ENCODE measurements at places on chromosomes 12 and 14.

- no peak for DNase-seq
Measured at GRCh38 chr12:63098851-63099250, 52.1 kb downstream of the AVPR1A start.

GRCh38 chr12:116480210-116480810 lies 78.9 kb upstream of the MAP1LC3B2 start:
- DNase-seq, result no peak

- peak; percentile 36 for DNase-seq
Measured at GRCh38 chr12:120110550-120111501, 5.7 kb downstream of the RAB35 start.

DNA sequence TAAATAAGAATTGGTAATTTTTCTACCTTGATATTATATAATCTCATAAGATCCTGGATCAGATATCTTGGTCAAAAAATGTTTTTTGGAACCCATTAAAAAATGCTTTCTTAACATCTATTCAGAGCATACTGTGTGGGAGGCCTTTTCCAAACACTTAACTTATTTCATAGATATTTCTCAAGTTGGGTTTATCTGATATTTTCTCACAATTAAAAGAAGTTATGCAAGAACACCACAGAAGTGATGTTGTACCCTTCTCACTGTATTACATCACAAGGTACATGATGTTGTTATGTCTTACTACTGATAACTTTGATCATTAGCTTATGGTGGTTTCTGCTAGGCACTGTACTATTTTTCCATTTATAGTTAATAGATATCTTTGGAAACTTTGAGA lies 23.4 kb upstream of the PRPF39 start:
- no peak for DNase-seq

DNA sequence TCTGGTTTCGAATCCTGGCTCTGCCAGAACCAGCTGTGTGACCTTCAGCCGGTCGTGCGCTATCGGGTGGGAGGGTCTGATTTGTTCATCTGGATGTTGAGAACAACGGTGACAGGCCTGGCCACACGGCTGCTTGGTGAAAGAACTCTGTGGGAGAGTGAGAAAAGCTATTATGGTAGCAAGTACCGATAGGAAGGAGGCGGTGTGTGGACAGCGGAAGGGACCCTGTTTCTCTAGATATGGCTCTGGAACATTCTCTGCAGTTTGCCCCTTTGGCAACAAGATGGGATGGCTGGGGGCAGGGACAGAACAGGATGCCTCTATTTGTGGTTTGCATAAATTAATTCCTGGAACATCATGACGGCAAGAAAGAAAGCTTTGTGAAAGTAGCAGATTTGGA lies 347.3 kb downstream of the AACS start:
- DNase-seq, result no peak

GRCh38 chr12:44036875-44037443 lies 201.1 kb downstream of the TMEM117 start:
- no peak for DNase-seq

DNA sequence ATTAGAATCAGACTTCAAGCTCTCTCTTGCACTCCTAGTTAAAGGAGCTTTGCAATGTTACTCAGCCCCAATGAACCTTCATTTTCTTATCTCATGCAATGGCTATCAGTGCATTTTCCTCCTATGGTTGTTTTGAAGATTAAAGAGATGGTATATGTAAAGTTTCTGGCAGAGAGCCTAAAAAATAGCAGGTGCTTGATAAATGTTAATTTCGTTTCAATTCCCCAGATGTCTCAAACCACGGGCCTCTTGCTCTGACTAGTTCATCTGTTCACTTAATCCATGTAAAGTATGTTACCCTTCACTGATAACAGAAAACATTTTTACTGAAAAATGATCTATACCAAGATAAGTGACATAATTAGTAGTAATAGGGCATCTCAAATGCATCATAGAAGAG lies 735.4 kb upstream of the USP15 start:
- no peak for DNase-seq

GRCh38 chr12:79883216-79883615 lies 51.7 kb downstream of the PPP1R12A start:
- DNase-seq, result no peak

DNA sequence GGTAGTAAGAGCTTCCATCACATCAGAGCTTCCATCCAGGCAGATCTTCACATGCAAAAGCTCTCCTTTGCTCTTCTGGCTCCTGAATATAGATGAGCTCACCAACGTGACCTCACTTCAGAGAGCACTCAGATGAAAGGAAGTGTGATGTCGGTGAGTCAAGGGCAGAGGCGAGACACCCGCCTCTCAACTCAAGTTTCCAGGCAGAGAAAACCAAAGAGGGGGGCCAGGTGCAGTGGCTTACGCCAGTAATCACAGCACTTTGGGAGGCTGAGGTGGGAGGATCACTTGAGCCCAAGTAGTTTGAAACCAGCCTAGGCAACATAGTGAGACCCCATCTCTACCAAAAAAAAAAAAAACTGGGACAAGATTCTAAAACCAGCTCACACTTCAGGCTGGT lies 126.9 kb downstream of the DUSP6 start:
- peak; percentile 44 for DNase-seq

GRCh38 chr12:52390739-52391617 lies 5.5 kb upstream of the KRT84 start:
- no peak for DNase-seq

- DNase-seq, result peak; percentile 50
Measured at GRCh38 chr12:2682296-2683251, 112.2 kb upstream of the FKBP4 start.

DNA sequence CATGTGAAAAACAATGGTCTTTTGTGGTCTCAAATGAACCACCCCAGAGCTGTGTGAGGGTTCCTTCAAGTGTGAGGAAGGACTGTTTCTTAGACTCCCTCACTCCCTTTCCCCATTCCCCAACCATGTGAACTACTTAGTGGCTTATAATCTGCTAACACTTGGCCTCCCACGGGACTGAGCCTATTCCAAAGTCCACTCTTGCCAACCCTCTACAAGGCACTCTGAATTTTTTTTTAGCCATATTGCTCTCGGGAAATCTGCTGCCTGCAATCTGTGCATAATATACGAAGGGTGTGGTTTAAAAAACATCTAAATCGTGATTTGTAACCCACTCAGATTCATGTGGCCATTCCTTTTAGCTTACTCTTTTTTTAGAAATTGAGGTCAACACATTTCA lies 2.6 kb downstream of the SVOP start:
- DNase-seq, result no peak

- DNase-seq, result no peak
Measured at GRCh38 chr12:6547987-6548386, 7.9 kb downstream of the IFFO1 start.

DNA sequence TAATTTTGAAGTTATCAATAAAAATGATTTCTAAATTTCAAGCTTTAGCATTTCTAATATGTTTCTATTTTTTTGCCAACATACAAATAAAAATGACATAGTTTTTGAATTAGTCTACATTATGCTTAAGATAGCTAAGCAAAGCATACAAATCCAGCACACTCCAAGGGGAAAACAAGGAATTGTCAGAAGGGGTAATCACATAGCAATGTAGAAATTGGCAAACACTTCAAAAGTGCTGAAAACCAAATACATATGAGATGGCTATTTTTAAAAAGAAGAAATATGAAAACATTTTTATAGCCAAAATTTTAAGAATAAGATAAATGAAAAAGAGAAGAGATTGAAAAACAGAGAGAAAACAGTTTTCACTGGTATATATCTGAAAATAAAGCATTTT lies 308.0 kb downstream of the SLC6A15 start:
- DNase-seq, result no peak

DNA sequence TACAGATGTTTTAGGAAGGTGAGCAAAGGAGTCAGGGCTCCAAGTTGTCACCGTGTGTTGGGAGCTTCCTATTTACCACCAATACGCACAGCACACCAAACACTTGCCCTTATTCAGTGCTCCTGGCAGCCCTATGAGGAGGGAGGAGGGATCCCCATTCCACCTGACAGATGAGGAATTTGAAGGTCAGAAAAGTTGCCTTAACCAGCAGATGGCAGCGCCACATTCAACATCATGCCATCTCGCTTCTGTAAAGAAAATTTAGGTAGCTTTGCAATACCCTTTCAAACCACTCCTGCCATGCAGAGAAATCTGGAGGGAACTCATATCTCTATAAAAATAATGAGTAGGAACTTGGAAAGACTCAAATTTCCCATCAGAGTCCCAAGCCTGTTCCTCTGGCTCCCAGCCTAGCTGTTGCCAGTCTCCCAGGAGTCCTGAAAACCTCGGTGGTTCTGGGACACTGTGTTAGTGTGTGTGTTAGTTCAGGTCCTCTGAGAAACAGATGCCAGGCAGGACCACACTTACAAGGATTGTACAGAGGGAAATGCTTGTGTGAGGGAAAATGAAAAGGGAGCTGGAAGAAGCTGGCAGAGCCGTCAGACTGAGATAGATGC lies 410.5 kb downstream of the MED13L start:
- DNase-seq, result no peak

- peak; percentile 43 for DNase-seq
Measured at GRCh38 chr12:130747867-130748740, 32.0 kb upstream of the RIMBP2 start.

DNA sequence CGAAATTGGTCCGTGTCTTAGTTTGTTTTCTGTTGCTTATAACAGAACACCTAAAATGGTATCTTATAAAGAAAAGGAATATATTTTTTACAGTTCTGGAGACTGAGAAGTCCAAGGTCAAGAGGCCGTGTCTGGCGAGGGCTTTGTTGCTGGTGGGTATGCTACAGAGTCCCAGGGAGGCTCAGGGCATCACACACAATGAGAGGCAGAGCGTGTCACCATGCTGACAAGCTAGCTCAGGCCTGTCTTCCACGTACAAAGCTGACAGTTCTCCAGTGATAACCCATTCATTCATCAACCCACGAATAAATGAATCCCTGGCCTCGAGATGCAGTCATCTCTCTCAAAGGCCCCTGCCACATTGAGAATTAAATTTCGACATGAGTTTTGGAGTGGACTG lies 56.7 kb upstream of the AEBP2 start:
- no peak for DNase-seq

- peak; percentile 59 for DNase-seq
Measured at GRCh38 chr12:121128908-121129810, 3.5 kb upstream of the P2RX7 start.

DNA sequence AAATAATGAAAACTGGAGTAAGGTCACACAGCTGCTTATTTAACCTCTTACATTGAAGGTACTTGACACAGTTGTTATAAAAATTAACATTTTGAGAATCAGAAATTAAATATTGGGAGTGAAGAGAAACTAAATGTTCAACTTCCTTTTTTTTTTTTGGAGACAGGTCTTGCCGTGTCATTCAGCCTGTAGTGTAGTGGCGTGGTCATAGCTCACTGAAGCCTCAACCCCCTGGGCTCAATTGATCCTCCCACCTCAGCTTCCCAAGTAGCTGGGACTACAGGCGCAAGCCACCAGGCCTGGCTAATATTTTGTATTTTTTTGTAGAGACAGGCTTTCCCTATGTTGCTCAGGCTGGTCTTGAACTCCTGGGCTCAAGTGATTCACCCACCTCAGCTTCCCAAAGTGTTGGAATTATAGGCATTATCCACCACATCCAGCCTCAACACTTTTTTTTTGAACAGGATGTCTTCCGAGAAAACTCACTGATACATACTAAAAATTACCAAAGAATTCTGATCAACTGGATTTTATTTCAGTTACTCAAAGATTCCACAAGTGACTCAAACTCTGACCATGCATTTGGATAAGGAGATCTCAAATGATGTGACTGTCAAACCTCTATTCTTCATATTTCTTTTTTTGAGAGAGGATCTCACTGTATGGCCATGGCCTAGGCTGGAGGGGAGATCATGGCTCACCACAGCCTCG lies 35.4 kb downstream of the SGPP1 start:
- DNase-seq, result no peak

- DNase-seq, result no peak
Measured at GRCh38 chr12:64461634-64462414, 9.9 kb downstream of the TBK1 start.

- peak; percentile 74 for DNase-seq
Measured at GRCh38 chr14:104094709-104095425, 9.4 kb downstream of the ASPG start.

- DNase-seq, result no peak
Measured at GRCh38 chr12:2387103-2387834, 334.5 kb downstream of the CACNA1C start.

DNA sequence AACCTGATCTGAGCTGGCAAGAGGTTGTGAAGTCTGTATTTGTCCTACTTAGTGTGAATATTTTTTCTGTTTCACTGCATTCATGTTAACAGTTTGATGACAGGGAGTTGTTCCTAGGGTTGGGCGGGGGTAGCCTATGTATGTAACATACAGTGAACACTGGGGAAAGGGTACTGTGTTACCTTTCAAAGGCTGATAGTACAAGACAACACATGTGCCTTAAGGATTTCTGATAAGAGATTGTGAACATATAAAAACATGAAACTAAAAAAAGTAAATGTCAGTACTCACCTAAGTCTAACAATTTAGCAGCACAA lies 30.5 kb upstream of the GRIP1 start:
- no peak for DNase-seq

GRCh38 chr12:52800259-52800917 lies 4.5 kb upstream of the KRT3 start:
- no peak for DNase-seq

GRCh38 chr12:49979016-49979586 lies 6.4 kb downstream of the AQP6 start:
- no peak for DNase-seq

- DNase-seq, result no peak
Measured at GRCh38 chr14:102630881-102631280, 38.4 kb downstream of the RCOR1 start.

GRCh38 chr12:64666054-64666914 lies 56.0 kb downstream of the RASSF3 start:
- no peak for DNase-seq

DNA sequence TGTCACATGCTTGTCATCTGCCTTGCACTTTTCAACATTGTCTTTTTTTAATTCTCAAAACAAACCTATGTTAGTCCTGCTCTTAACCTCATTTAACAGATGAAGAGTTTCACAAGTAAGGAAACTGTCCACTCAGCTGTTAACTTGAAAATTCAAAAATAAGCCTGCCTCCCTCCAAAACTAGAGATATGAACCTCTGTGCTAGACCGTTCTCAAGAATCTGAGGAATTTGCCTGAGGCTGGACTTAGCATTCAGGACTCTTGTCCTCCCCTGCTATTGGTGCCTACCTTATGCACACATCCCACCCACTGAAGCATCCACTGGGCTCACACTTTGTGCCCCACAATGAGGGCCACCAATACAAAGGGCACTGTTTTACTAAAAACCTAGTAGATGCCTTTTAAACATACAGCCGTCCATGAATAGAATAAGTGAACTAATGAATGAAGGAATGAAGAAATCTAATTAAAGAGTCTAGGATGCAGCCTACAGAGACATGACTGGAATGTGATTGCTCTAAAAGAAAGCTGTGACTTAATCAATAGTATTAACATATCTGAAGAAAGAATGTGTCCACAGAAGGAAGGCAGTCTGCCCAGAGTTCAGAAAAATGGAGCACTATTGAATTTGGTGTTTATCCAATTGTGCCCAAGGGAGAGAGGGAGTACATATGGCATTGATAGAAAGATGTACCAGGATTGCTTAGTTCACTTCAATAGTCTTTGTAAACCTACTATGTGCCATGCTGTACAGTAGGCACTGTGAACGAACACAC lies 238.5 kb downstream of the SPTSSA start:
- no peak for DNase-seq

GRCh38 chr14:94307410-94307992 lies 14.4 kb upstream of the SERPINA10 start:
- no peak for DNase-seq

GRCh38 chr12:131258398-131258797 lies 304.7 kb downstream of the ADGRD1 start:
- no peak for DNase-seq
